Lung (tissue), 17 donors: ENCODE measurements at places on chromosomes 6 and 20. TPM values are rescaled to one million over a fixed set of nuclear protein-coding genes. Genes with fewer than 3 reads are reported as not detected.

The CTAGE9 gene
- polyA plus RNA-seq: not detected

- no peak overlapping the region for H3K27ac ChIP-seq
- no peaks in the 10 kb centered on the region for H3K4me1 ChIP-seq
- no peaks in the 10 kb centered on the region for H3K27me3 ChIP-seq
Observed at GRCh38 chr6:144647406-144647964, 362.4 kb downstream of the UTRN start.

DNA sequence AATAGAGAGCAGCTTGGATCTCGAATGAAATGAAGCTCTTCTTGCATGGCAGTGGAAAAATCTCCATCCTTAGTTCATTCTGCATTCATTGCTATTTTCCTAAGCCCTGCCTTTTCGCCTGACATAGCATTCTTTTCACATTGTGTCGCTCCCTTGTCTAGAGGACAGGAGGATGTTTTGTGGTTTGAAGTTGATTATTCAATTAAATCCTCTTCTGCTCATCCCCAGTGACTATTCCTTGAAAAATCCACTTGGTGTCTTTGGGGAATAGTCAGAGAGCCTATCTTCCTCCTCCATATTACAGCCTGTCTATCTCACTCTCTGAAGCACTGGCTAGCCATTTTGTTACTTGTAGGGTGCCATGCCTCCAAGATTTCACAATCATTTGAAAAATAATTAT lies 161.2 kb downstream of the KLHL32 start:
- H3K4me3 ChIP-seq: no peak overlapping the region
- H3K36me3 ChIP-seq: no peaks in the 10 kb centered on the region
- H3K27ac ChIP-seq: no peak overlapping the region

- H3K36me3 ChIP-seq: no peaks in the 10 kb centered on the region
- no peak overlapping the region for H3K4me3 ChIP-seq
- DNase-seq: no peak
- no peaks in the 10 kb centered on the region for H3K4me1 ChIP-seq
- H3K27ac ChIP-seq: no peak overlapping the region
Observed at GRCh38 chr20:16576219-16576618, 3.0 kb upstream of the KIF16B start.

GRCh38 chr6:168345266-168345665 lies 25.7 kb upstream of the DACT2 start:
- no peaks in the 10 kb centered on the region for H3K36me3 ChIP-seq
- DNase-seq: no peak
- no peak overlapping the region for H3K27ac ChIP-seq
- peaks cover 38% of the 10 kb centered on the region for H3K4me1 ChIP-seq
- no peak overlapping the region for H3K4me3 ChIP-seq

GRCh38 chr20:38657390-38657789 lies 55.8 kb downstream of the ARHGAP40 start:
- H3K27me3 ChIP-seq: peaks cover 10% of the 10 kb centered on the region
- H3K4me3 ChIP-seq: no peak overlapping the region
- DNase-seq: no peak
- H3K36me3 ChIP-seq: no peaks in the 10 kb centered on the region
- no peaks in the 10 kb centered on the region for H3K4me1 ChIP-seq

- no peaks in the 10 kb centered on the region for H3K36me3 ChIP-seq
- no peaks in the 10 kb centered on the region for H3K4me1 ChIP-seq
- DNase-seq: no peak
- H3K27me3 ChIP-seq: no peaks in the 10 kb centered on the region
- no peak overlapping the region for H3K27ac ChIP-seq
- no peak overlapping the region for H3K4me3 ChIP-seq
Observed at GRCh38 chr20:4885877-4886276, 115.4 kb downstream of the SLC23A2 start.

DNA sequence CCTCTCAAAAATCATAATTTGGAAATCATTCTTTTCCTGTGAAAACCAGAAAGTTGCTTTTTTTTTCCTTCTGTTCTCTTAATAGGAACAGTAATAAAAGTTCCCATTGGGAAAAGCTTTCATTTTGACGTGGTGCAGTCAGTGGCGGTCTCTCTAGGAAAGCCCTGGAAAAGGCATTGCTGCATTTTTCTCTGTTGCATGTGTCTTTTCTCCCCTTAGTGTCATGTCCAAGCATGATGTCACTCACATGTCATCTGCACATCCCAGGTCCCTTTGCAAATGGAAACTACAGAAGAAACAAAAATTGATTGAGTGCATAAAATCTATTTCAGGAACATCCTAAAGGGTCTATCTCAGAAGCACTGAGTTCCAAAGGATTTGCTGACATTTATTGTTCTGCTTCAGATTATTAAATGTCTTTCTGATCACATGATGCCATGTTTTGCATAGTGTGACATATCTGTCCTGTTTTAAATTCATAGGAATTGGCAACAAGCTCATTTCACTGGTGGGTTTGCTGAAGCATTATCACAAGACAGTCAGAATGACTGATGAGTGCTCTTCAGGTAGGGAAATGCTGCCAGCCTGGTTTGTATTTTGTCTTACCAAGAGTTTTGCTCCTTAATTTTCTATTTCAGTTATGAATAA lies 208.7 kb downstream of the SOX4 start:
- no peak for DNase-seq
- no peaks in the 10 kb centered on the region for H3K4me1 ChIP-seq
- H3K27me3 ChIP-seq: no peaks in the 10 kb centered on the region
- H3K36me3 ChIP-seq: no peaks in the 10 kb centered on the region
